Fibroblast of skin of left quadriceps (primary cell): ENCODE measurements at places on chromosomes 4 and X.

DNA sequence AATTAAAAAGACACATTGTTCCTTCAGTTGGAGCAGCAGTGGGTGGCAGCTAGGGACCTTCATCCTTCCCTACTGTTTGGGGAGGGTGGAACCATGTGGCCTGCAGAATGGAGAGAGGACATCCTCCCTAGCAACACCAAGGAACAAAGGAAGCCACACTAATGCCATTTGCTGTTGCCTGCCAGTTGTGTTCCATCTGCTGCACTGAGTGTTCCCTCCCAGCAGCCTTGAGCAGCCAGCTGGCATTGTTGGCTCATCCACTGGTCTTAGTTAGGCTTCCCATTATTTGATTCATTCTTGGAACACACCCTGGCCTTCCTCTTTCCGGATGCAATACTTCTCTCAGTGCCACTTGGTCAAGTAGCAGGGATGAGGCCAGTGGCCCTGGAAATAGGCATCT lies 25.0 kb upstream of the HMGB3 start:
- no peak for DNase-seq

DNA sequence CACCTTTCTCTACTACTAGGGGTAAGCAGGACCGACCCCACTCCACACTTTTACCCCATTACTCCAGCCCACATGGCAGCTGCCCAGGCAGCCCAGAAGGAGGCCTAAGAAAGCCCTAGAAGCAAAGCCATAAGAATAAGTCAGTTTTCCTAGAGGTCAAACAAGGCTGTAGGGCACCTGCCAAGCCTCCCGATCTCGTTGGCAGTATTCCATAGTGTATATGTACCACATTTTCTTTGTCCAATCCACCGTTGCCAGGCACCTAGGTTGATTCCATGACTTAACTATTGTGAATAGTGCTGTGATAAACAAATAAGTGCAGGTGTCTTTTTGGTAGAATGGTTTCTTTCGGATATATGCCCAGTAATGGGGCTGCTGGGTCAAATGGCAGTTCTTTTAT lies 54.2 kb downstream of the RHOXF2B start:
- DNase-seq: no peak

DNA sequence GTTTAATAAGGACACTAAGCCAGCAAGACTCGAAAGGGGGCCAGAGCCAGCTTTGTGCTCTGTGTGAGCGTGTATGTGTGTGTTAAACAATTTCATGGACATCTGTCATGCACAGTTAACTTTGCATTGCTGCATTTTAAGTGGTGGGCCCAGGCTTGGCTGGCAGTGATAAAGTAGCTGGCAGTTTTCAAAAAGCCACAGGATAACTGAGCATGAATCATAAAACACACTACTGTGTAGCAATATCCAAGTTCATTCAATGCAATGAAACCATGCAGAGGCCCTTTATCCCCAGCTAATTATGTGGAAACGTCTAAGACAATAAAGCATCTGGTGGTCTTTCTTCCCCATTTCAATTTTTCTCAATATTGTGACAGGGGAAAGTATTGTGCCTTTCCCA lies 132.9 kb downstream of the NKX6-1 start:
- DNase-seq: no peak

DNA sequence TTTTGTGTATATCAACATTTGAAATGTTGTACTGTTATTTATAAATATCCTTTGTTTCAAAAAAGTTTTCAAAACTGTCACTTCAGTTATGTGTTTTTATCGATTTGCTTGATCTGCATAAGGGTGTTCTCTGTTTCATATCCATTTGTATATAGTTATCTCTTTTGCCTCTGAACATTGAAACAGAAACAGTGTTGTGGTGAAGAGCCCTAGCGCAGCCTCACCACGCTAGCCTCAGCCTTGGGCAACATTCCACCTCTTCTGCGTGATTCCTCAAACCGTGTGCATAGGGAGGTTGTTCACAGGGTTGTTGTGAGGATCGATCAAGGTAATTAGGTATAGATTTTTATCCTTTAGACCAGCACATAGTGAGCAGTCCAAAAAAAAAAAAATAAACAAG lies 287.0 kb upstream of the GALNT7 start:
- DNase-seq: no peak

GRCh38 chr4:189265515-189265914 lies 675.2 kb upstream of the FRG1 start:
- DNase-seq: no peak
